ENCODE measurements at places on chromosomes 7 and 10. TPM values are rescaled to one million over a fixed set of nuclear protein-coding genes. Genes with fewer than 3 reads are reported as not detected.

- no peak for DNase-seq
Observed at GRCh38 chr10:59336632-59337031, 25.7 kb downstream of the FAM13C start.

- peak; percentile 84 for DNase-seq
Observed at GRCh38 chr7:159143780-159144757, 598 bp downstream of the VIPR2 start.

- DNase-seq: no peak
Observed at GRCh38 chr10:88336334-88336733, 246.8 kb downstream of the RNLS start.

DNA sequence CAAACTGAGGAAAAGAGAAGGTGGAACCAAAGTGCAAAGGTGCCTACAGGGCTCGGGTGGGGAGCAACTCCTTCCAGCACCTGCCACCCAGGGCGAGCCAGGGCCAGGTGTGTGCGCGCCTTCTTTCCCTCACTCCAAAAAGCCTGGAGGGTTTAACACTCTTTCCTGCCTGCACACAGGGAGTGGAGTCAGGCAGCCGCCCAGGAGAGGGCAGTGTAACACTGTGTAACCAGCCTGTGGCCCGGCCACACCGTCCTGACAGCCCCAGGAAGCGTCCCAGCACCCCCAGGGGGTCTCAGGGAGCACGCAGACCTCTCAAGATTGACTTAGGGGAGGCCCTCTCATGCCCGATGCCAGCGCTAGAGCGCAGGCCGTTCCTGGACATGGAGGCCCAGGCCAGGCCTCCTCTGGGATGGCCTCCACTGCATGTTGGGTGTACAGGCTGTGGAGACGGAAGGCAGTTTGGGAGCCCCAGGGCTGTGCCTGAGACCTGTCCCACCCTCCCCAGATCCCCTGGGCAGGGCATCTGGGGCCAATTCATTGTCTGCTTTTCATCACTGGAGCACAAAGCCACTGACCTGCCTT is 13.4 kb downstream of the BRI3 start:
- no peak for DNase-seq

DNA sequence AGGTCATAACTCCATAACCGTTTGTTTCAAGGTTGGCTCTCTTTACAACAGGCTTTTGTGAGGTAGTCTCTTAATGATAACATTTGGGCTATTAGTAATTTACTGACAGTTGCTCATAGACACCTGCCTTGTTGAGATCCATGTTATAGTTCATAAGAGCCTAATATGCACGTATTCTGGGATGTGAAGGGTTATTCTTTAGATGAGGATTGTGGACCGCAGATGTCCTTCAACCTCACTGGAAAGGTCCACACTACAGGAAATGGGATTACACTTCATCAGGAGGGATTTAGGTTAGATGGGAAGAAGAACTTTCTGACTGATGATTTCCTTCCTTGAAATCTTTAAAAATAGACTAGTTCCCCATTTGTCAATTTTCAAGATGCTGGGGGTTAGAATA is 62.8 kb downstream of the SAMD9 start:
- DNase-seq: no peak

- no peak for DNase-seq
Observed at GRCh38 chr7:16926861-16927260, 45.1 kb upstream of the AGR3 start.

GRCh38 chr7:42686594-42687156 is 225.2 kb downstream of the C7orf25 start:
- DNase-seq: no peak

DNA sequence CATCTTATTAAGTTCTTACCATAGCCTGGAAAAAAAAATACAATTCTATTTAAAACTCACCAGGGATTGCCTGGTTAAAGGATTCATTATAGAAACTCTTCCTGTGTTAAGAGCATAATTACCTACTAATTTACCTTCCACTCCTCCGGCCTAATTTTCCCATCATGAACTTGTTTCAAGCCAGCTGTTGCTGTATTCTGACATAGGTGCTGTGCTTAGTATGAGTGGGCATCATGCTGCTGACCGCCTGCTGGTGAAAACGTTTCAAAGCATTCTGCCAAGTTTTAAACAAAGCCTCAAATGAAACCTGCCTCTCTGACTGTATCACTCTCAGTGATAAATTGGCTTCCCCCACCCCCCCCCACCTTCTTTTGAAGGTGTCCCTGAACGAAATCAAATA is 47.8 kb upstream of the KCNMA1 start:
- DNase-seq: no peak

DNA sequence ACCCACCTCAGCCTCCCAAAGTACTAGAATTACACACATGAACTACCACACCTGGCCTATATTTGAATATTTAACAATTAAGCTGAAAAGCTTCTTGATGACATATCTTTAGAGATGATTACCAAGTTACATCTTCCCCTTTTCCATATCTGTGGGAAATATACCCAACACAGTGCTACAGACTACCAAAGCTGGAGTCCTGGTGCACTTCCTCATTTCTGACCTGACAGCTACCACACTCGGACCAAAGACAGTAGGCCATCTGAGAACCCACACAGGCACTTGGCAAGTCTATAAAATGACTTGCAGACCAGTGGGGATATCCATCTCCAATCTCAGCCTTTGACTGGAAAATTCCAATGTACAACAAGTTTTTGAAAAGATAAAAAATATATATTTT is 270.4 kb upstream of the KLF14 start:
- DNase-seq: no peak

- no peak for DNase-seq
Observed at GRCh38 chr7:16515785-16516685, 10.6 kb upstream of the LRRC72 start.

GRCh38 chr10:63718421-63718820 is 197.2 kb downstream of the REEP3 start:
- DNase-seq: no peak

GRCh38 chr7:106463851-106464611 is 179.2 kb upstream of the NAMPT start:
- no peak for DNase-seq

DNA sequence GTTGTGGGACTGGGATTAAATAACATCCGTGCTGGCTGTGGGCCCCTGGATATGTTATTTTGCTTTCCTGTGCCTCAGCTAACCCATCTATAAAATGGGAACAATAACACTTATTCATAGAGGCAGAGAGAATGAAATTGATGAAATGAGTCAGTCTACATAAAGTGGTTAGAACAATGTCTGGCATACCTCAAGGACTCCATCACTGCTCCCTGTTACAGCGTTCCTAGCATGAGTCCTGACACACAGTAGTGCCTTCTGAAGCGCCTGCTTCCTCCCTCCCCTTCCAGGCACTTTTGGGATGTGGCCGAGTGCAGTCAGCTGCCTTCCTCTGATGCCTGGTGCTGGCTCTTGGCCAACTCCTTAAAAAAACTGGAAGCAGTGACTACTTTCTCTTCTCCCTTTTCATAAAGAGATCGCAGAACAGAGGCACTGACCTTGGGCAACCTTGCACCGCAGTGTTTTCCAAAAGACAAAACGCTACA is 108.4 kb upstream of the ZMIZ1 start:
- peak; percentile 91 for DNase-seq

DNA sequence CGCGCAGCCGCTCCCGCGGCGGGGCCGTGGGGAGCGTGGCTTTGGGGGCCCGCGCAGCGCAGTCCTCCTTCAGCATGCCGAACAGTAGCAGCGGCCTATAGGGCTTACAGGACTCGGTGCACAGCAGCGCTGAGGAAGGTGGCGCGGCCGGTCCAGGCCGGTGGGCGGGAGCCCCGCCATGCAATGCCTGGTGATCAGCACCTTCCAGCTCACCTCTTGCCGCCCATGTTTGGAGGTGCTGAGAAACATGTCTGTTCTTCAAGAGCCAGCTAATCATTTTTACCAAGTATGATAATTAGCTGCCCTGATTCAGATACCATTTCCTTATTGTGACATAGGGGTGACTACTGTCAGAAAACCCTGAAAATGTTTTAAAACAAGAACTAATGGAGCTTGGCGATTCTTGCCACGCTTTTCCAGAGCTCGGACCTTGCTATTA is 33.5 kb upstream of the SFTPD start:
- DNase-seq: no peak

DNA sequence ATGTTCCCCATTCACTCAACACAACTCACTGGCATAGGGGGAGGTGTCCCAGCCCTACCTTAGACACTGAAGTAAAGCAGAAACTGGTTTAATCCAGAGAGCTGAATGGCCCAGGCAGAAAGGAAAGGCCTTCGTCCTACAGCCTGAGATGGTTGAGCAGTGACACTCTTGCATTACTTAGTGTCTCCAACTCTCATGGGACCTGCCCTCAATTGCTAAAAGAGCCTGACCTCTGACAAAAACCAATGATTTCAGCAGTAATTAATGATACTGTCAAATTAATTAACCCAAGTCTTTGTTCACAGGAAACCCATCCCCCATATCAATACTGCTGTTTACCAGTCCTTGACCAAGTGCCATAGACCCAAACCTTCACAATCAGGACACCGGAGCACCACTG is 48.6 kb downstream of the ICA1 start:
- DNase-seq: no peak

GRCh38 chr7:85829817-85830432 is 643.1 kb upstream of the SEMA3D start:
- DNase-seq: no peak

GRCh38 chr10:15320522-15321203 is 50.4 kb downstream of the FAM171A1 start:
- DNase-seq: no peak

- DNase-seq: no peak
Observed at GRCh38 chr7:152660021-152660420, 15.9 kb downstream of the XRCC2 start.

DNA sequence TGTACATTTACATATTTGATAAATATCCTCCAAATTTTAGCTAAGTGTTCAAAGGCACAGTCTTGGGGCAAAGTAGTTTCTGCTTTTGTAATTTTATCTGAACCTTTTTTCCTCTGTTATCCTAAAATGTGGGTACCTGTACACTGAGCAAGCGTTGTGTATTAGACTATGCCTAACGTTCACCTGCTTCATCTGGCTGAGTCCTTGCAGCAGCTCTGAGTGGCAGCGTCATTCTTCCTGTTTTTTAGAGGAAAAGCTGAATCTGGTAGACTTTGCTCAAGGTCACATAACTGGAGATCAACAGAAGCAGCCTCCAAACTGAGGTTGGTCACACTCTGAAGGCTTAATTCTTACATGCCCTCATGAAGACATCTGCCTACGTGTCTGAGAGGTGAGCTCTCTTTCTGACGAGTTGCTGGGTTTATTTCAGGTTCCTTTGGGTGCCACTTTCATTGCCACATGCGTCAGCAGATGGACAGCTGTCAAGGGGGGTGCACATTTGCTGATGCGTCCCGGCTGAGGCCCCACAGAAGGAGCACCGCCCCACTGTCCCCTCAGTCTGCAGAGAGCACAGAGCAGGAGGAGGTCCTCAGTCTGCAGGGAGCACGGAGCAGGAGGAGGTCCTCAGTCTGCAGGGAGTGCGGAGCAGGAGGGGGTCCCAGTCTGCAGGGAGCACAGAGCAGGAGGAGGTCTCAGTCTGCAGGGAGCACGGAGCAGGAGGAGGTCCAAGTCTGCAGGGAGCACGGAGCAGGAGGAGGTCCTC is 406.5 kb upstream of the SHH start:
- no peak for DNase-seq

GRCh38 chr7:74006032-74006431 is 21.9 kb upstream of the ELN start:
- no peak for DNase-seq

- DNase-seq: no peak
Observed at GRCh38 chr10:50426485-50426884, 175.2 kb upstream of the ASAH2 start.

DNA sequence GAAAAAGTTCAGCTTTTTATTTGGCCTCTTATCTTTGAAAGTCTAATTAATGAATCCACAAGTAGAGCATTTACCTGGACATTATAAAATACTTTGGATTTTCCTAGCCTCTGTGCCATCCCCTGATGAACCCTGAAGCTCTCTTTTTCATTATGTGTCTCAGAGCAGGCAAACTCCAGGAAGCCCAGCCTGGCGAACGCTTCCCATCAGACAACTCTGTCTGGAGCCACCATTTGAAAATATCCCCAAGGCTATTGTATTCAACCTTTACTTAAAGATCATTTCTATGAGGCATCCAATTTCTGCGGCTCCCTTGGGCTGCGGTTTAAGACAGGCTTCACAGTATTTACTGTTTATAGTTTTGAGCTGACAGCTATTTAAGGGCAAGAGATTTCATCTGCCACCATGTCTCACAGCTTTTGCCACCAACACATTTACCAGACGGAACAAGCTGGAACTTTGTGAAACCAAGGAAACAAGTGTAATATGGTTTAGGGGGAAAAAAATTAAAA is 257.2 kb upstream of the GLI3 start:
- DNase-seq: no peak

DNA sequence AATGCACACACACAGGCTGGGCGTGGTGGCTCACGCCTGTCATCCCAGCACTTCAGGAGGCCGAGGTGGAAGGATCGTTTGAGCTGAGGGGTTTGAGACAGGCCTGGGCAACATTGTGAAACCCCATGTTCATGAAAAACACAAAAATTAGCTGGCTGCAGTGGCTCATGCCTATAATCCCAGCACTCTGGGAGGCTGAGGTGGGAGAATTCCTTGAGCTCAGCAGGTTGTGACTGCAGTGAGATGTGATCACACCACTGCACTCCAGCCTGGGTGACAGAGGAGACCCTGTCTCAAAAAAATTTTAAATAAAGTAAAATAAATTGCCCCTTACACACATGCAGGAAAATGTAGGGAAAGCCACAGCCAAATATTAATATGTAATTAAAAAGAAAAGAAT is 44.1 kb downstream of the RNF32 start:
- DNase-seq: no peak

DNA sequence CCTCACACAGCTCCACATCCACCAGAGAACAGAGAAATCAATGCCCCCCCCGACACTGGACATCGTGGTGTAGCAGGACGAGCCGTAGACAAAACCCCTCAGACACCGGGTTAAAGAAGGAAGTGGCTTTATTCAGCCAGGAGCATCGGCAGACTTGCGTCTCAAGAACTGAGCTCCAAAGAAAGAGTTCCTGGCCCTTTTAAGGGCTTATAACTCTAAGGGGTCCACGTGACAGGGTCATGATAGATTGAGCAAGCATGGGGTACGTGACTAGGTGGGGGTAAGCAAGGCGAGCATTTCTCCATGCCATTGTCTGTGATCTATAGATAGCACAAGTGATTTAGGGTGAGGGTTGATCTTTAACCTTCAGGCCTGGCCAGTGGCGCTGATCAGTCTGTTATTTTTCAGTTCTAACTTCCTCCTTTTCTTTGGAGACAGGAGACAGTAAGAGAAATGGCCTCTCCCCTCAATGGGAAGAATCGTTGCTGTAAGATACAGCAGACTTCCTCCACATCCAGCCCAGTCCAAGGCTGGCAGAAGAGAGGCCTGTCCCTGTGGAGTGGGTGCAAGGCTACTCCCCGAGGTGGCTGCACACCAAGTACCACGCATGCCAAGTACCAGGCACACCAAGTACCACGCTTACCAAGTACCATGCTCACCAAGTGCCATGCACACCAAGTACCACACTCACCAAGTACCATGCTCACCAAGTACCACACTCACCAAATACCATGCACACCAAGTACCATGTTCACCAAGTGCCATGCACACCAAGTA is 19.5 kb upstream of the PPP2R2D start:
- DNase-seq: peak; percentile 48

TRIM4 gene
- total RNA-seq: 22.9 TPM

BMPER gene
- 7.1 TPM for total RNA-seq

DRGX gene
- total RNA-seq: not detected

ZNF488 gene
- total RNA-seq: not detected

PRPS1L1 gene
- not detected for total RNA-seq

OR2A1 gene
- not detected for total RNA-seq

CALHM1 gene
- total RNA-seq: not detected

LMOD2 gene
- not detected for total RNA-seq

PKD2L1 gene
- not detected for total RNA-seq

ARL4A gene
- total RNA-seq: 23.9 TPM

All from posterior vena cava (tissue), 2 donors.